ENCODE measurements at places on chromosomes 12 and 14.
A peak's percentile ranks its signal among the peaks of the same experiment; 100 is the strongest.

DNA sequence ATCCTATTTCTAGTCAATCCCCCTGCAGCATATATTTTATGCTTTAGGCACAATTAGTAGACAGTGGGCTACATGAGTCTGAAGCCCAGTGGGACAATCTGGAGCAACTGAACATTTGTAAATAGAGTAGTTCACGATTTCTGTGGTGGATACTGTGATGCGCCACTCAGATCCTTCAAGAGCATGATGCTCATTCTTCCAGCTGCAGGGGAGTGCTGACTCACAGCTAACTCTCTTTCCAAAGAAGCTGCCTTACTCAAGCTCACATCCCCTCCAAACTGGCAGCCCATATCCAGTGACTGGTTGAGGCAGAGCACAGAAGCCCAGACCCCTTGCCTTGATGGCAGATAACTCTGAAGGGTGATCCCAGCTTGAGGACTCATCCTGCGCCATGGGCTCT, 224.2 kb upstream of the EEA1 start:
- DNase-seq = peak; percentile 47

GRCh38 chr12:124389138-124389724, 94.3 kb downstream of the RFLNA start:
- peak; percentile 92 for DNase-seq

- DNase-seq = no peak
Observed at GRCh38 chr12:5440978-5441377, 9.1 kb downstream of the NTF3 start.

- DNase-seq = peak; percentile 59
Observed at GRCh38 chr14:78605897-78606500, 435.8 kb downstream of the NRXN3 start.

DNA sequence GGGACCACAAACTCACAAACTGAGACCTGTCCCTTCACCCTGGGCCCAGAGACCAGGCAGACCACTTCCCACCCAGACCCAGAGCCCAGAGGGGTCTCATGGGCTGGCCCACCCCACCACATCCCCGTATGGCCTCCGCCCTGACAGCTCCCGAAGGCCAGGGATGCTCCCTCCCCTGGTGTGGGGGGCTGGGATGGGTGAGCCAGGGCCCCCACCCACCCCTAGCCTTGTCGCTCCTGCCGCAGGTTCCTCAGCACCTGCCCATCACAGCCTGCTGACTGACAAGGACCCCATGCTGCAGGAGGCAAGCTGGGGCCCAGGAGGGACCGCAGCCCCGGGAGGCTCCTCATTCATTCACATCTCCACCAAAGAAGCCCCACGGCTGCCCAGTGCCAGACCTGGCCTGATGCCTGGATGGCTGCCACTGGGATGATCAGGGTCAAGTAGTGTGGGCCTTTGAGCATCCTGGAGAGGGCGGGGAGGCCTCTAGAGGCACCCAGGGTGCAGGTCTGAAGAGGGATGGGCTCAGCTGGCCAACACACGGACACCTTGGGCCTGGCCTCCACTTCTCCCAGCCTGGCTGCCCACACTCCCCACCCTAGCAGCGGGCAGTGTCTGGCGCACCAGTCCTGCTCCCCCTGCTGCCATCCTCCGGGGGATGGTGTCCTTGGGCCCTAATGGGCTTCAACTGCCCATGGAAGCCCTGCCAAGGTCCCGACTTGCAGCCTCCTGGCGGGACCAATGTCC, 24.7 kb upstream of the GPR132 start:
- DNase-seq = no peak

DNA sequence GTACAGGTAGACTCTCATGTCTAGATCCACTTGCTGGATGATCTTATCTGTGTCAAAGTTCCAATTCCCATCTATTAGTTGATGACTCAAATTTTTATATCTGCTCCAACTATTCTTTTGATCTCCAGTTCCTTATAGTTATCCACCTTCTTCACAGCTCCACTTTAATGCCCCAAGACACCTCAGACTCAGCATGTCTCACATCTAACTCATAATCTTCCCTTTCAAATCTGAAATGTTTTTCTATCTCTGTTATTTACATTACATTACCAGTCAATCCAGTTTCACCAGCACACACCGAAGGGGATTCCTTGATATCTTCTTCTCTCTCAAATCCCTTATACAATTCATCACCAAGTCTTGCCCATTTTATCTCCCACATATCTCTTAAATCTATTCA, 3.7 kb upstream of the METAP2 start:
- DNase-seq = no peak

GRCh38 chr14:32478050-32478449, 149.0 kb downstream of the AKAP6 start:
- DNase-seq = no peak

- no peak for DNase-seq
Observed at GRCh38 chr12:85274315-85274651, 5.7 kb upstream of the ALX1 start.

DNA sequence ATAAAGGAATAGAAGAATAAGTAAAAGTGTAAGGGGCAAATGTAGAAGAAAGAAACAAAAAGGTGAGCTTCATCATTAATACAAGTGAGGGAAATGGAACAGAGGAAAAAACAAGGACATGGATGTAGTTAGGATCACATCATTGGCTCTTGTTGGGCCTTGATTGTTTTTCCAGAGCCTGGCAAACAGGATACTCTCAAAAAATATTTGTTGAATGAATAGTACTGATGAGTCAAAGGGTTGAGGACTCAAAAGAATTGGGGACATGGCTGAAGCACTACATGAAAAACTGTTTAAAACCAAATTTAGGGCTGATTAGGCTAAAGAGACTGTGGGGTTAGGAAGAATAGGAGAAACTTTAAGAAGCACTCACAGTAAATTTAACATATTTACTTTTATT, 11.4 kb upstream of the SRP54 start:
- peak; percentile 67 for DNase-seq

GRCh38 chr12:116508145-116509121, 50.7 kb upstream of the MAP1LC3B2 start:
- DNase-seq = no peak

- no peak for DNase-seq
Observed at GRCh38 chr14:105929327-105930081, 403.1 kb downstream of the TMEM121 start.

- peak; percentile 36 for DNase-seq
Observed at GRCh38 chr12:70609739-70610491, 27.3 kb downstream of the PTPRB start.

Measured in cardiac fibroblast (primary cell).